ENCODE measurements at places on chromosomes 1 and 21.

GRCh38 chr1:88774151-88774556 lies 90.1 kb downstream of the PKN2 start:
- DNase-seq, result no peak

DNA sequence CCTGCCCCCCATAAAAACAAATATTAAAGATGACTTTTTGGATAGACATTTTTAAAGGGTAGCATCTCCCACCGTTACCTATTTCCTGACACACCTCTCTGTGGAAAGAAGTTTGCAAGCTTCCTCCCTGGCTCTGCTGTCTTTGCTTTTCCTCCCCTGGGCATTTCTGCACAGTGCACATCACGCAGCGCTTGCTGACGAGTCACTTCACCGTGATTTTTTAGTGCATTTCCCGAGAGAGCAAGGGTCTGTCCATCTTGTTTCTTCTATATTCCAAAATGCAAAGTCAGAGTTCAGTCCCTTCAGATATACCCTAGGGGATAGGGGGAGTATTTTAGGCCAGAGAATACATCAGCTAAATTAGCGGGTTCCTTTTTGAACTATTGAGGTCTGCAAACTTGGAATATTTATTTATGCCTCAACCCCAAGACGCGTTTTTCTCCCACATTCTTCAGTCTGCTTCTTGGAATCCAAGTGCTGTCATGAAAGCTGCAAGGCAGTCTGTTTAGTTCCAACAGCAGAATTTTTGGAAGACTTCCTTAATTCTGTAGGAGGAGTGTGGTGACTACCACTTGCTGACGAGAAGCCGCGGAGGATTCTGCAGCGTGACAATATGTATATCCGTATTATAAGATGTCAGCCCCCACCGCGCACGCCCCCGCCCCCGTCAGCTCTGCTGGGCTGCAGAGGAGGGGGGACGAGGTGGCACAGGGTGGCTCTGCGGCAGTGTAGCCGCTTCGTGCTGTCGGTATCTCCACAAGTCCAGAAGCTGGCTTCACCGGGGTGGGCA lies 22.4 kb downstream of the SMYD2 start:
- DNase-seq, result no peak

- DNase-seq, result no peak
Measured at GRCh38 chr1:26582836-26583460, 53.4 kb downstream of the RPS6KA1 start.

DNA sequence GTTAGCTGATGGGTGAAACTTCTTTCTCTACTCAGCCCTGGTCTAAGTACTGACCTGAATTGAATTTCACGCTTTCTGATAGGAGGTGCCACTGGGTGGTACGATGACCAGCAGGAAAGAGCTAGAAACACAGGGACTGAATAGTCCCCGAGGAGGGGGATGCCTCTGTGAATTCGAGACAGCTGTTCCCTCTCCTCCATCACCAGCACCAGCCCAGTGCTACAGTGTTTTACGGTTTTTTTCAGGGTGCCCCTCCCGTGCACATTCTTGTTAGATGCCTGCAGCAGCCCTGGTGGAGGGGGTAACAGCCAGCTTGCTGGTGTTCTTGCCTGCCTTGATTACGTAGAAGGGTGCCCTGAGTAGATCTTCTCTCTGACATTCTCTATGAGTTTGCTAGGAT lies 7.1 kb downstream of the HUNK start:
- DNase-seq, result no peak

DNA sequence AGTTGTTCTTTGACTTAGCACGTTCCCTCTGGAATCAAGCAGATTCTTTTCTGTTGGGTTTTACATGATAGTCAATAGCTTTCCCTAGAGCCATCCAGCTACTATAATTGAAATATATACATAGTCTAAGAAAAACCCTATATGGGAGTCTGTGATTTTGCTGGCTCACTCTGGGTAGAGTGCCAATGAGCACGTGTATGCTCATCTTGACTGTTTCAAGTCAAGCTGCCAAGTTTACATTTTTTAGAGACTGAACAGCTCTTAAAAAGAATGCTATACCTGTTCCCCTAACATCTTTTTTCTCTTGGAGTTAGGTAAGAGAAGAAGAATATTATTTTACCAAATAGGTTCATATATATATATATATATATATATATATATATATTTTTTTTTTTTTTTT lies 182.8 kb upstream of the NRIP1 start:
- no peak for DNase-seq

DNA sequence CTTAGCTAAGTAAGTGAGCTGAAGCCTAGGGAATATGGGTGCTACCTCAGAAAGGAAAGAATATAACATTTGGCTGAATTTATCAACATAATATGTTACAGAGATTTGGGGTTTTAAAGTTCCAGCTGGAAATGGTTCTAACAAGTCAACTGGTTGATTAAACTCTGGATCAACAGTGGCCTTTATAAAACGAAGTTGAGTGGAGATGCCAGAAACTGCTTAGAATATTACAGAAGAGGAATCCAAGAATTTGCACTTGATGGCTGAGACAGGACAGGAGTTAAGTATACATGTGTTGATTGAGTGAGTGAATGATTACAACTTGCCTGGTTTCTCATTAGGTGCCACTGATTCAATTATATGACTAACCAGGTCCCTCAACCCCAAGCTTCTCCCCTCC lies 7.4 kb upstream of the ZBTB17 start:
- DNase-seq, result no peak

- DNase-seq, result no peak
Measured at GRCh38 chr1:207240325-207241101, 81.0 kb upstream of the CD55 start.

- no peak for DNase-seq
Measured at GRCh38 chr1:191886977-191887376, 271.3 kb upstream of the RGS18 start.

DNA sequence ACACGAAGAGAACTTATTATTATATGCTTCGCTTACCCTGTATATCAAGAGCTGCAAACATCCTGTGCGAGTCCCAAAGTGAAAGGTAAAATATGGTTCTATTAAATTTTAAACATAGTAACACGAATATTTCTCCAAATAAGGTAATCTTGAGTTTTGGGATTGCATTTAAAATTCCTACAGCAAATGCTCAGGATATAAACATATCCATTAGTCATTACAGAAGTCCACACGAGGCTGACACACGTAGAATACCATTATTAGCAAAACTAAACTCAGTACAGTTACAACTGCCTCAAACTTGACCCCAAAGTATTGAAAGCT lies 282 bp upstream of the LYPLAL1 start:
- DNase-seq, result no peak

- no peak for DNase-seq
Measured at GRCh38 chr1:214454569-214455396, 96.6 kb downstream of the PTPN14 start.

- DNase-seq, result peak; percentile 68
Measured at GRCh38 chr1:168348146-168348709, 67.6 kb downstream of the TBX19 start.

DNA sequence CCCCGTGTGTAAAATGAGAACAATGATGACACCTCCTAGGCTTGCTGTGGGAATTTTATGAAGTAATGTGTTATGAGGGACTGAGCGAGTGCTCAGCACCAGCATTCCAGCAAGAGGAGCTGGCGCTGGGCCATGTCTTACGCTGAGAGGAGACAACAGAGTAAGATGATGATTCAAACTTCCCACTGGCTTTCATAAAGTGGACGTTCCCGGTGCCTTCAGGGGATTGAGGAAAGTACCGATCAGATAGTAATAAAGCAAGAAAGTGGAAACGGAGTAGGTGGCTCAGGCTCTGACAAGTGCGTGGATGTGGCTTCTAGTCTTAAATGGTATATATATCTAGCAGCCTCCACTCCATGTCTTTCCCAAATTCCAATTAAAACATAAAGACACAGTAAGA lies 23.8 kb downstream of the EPHA10 start:
- no peak for DNase-seq

DNA sequence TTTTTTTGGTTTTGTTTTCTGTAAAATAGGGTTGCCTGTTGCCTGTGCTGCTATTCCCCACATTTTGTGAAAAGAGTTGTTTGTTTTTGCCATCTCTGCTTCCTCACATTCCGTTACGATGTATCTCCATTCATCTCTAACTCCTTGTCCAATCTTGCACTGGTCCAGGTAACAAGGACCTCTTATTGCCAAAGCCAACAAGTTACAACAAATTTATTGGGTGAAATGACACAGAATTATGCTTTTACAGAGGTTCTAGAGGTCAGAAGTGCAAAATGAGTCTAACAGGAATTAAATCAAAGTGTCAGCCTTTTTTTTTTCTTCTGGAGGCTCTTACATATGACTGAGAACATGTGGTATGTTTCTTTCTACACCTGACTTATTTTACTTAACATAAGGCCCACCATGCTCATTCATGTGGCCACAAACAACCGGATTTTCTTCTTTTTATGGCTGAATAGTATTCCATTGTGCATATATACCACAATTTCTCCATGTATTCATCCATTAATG lies 787.9 kb upstream of the B3GALT2 start:
- DNase-seq, result no peak

DNA sequence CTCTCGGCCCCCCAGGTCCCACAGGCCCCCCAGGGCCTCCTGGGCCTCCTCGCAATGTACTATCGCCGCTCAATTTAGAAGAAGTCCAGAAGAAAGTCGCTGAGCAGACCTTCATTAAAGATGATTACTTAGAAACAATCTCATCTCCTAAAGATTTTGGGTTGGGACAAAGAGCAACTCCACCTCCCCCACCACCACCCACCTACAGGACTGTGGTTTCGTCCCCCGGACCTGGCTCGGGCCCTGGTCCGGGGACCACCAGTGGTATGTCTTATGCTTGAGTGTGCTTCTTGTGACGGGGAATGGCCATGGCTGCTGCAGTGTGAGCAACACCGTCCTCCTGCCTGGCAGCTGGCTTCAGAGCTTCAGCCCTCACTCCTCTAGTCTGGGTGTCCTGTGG lies 70.2 kb upstream of the DYNLT5 start:
- no peak for DNase-seq

GRCh38 chr21:37490084-37490483 lies 123.5 kb downstream of the DYRK1A start:
- DNase-seq, result no peak

DNA sequence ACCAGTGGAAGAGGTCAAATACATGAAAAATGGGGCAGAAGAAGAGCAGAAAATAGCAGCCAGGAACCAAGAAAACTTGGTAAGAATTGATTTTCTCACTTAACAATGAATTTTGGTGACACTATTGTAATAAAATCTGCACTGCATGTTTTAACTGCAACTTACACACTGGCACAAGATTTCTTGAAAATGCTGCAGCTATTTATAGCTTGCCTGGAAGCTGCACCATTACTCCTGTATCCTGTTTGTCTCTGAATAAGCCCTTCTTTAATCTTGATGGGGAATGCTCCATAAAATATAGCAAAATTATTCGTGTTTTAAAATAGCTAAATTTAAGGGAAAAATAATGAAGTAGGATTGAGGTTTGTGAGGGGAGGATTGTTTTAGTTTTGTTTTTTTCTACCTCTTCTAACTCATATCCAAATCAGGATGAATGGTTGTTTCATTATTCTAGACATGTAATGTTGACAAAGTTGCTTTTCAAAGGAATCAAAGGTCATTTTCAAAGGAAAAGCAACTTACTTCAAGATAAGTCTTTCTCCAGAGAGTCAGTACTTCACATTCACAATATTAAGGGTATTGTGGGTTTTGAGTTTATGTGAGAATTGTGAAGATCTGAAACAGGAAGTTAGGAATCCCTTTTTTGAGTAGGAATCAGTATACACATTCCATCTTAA lies 120.9 kb downstream of the C1orf21 start:
- no peak for DNase-seq

DNA sequence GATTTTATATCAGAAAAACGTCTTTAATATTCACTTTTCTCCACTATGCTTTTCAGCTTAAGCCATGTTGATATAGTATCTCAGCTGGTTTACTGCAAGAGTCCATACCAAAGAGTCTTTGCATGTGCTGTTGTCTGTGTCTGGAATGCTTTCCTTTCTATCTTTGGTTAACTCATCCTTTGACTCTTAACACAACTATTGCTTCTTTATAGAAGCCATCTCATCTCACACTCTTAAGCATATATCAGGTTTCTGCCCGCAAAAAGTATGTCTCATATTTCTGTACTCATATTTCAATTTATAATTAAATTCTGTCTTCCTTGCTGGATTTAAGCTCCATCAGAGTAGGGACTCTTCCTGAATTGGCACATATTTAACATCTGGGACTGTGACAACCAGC lies 220.9 kb upstream of the KCNK2 start:
- DNase-seq, result no peak

GRCh38 chr1:150154143-150154542 lies 4.4 kb downstream of the PLEKHO1 start:
- no peak for DNase-seq

DNA sequence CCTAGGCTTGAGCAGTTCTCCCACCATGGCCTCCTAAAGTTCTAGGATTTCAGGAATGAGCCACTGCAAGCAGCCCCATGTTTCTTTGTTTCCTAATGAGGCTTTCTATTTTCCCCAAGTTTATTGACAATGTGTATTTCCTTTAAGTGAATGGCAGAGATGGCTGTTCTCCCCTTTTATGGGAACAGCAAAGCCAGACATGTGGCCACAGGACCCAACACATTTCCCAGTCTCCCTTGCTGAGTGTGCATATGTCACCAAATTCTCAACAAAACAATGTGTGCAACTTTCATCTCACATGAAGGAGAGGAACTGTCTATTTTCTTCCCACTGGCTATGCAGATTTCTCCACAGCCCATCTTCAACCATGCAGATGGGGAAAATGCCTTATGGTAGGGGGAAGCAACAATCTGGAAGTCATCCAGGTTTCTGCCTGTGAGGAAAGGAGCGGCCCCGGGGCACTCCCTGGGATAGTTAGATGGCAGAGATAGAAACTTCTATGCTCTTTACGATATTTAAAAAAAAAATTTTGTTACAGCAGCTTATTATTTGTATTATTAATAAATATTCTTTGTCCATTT lies 28.6 kb upstream of the MAP10 start:
- DNase-seq, result no peak

DNA sequence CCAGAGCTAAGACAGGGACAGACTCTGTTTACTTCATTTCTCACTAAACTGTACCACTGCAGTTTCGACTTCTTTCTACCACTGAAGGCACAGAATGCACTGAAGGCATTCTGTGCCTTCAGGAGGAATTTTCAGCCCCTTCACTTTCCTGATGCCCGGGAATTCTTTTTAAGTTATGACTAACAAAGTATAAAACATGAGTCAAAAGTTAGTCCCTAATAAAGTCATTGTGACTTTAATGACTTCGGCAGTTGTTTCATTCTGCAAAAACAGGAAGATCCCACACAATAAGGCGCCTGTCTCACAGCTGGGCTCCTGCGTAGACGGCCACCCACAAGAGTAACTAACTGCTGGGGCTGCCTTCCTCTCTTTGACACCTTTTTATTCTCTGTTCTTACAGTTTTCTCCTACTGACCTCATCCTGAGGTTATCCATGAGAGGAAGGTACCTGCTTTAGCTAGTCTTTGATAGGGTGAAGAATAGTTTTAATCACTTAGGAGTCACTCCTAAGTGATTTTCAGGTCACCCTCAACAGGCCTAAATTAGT lies 183.9 kb upstream of the SGIP1 start:
- DNase-seq, result peak; percentile 82

DNA sequence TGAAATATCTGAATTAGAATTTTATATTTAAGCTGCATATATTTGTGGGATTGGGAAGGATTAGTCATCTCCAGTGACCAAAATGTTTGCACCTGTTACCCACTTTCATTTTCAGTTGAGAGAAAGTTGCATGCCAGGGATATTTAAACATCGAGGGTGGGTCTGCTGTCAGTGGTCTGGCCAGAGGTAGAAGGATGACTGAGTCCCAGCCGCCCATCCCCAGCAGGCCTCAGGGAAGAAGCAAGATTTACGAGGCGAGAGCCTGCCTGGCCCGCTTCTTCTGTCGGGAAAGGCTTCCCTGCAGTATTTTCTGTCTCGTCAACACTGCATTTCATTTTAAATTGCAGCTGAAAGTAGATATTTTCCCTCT lies 1.4 kb upstream of the MAN1C1 start:
- no peak for DNase-seq

Measured in B cell (primary cell).